ENCODE measurements at places on chromosomes 12 and 14. TPM values are rescaled to one million over a fixed set of nuclear protein-coding genes. Genes with fewer than 3 reads are reported as not detected.
A peak's percentile ranks its signal among the peaks of the same experiment; 100 is the strongest.

The LPAR5 gene
- total RNA-seq: 6.2 TPM

DNA sequence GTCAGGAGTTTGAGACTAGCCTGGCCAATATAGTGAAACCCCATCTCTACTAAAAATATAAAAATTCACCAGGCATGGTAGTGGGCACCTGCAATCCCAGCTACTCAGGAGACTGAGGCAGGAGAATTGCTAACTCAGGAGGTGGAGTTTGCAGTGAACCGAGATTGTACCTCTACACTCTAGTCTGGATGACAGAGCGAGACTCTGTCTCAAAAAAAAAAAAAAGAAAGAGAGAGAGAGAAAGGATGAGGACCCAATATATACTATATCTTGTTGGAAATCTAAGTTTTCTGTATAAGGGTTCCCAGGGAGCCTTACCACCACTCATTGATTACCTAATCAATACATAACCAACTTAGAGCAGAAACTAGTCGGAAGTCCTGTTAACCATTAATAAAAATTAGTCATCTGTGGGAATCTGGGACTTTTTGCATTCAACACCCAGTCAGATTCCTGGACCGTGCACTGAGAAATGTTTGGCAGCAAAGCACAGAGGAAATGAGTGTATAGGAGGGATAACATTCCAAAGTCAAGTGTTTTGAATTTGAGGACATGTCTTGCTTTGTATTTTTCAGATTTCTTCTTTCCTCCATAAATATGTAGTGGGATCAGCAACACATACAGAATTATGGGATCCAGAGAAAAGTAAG lies 44.8 kb upstream of the NR2C1 start:
- no peak overlapping the region for H3K4me3 ChIP-seq
- DNase-seq: no peak
- no peaks in the 10 kb centered on the region for H3K36me3 ChIP-seq
- no peak overlapping the region for H3K27ac ChIP-seq
- peaks cover 7% of the 10 kb centered on the region for H3K4me1 ChIP-seq
- H3K27me3 ChIP-seq: no peaks in the 10 kb centered on the region

- peaks cover 18% of the 10 kb centered on the region for H3K36me3 ChIP-seq
- no peak overlapping the region for H3K4me3 ChIP-seq
- DNase-seq: no peak
- no peaks in the 10 kb centered on the region for H3K27me3 ChIP-seq
- peaks cover 3% of the 10 kb centered on the region for H3K4me1 ChIP-seq
Measured at GRCh38 chr14:60278350-60278749, 29.3 kb downstream of the PPM1A start.

GRCh38 chr12:4265280-4265679 lies 8.3 kb upstream of the CCND2 start:
- peaks cover 20% of the 10 kb centered on the region for H3K27me3 ChIP-seq
- DNase-seq: no peak
- no peak overlapping the region for H3K4me3 ChIP-seq
- H3K27ac ChIP-seq: no peak overlapping the region
- H3K36me3 ChIP-seq: no peaks in the 10 kb centered on the region
- peaks cover 11% of the 10 kb centered on the region for H3K4me1 ChIP-seq

DNA sequence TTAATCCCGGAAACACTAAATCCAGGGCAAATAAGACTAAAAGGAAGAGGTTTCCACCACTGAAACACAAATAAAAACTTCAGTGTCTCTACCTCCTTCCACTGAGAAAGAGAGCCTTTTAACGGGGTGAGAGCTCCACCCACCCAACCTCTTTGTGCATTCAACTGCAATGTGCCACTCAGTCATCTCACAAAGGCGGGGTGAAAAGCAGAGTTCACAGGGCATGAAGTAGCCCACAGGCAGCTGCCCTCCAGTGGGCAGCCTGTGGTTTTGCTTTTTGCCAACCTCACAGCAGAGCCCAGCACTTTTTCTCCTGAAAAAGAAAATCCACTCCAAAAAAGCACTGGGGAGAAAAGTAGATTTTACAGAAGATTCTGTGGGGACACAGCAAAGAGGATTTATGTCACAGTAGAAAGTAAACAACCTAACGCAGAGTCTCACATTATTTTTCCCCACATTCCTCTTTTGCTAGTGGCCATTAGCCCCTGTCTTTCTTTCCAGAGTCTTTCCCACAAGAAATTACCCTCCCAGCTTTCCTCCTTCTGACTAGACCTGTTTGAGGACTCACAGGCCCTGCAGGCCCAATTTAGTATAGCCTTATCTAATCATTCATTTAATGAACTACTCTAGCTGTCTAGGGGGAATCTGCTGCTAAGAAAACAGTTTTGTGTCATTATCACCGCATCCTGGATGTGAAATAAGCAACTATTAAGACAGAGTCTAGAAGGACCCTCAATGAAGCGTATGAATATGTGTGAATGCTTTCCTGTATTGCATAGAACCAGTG lies 753.8 kb upstream of the FOXG1 start:
- DNase-seq: no peak
- no peaks in the 10 kb centered on the region for H3K36me3 ChIP-seq
- no peak overlapping the region for H3K4me3 ChIP-seq
- no peaks in the 10 kb centered on the region for H3K27me3 ChIP-seq
- H3K27ac ChIP-seq: no peak overlapping the region

DNA sequence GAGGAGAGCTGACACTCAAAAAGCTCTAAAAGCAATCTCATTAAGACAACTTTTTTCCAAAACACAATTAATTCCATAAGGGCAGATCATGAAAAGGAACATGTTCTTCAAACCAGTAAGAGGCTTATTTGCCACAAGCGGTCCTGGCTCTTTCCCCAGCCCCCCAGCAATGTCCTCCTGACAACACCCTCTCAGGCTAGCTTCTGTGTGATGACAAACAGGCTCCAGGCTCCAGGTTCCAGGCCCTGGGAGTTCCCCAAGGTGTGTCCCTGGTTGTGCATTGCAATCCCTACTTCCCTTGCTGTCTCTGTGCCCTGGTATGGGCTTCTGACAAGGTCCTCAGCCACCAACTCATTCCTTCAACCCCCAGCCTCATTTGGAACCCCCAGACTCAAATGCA lies 8.9 kb downstream of the HVCN1 start:
- H3K4me1 ChIP-seq: peaks cover 28% of the 10 kb centered on the region
- peaks cover 21% of the 10 kb centered on the region for H3K36me3 ChIP-seq
- H3K4me3 ChIP-seq: no peak overlapping the region
- peak overlapping the region; percentile 31 for H3K27ac ChIP-seq

The TC2N gene
- 216 TPM for total RNA-seq

The LTBP2 gene
- total RNA-seq: 0.05 TPM

DNA sequence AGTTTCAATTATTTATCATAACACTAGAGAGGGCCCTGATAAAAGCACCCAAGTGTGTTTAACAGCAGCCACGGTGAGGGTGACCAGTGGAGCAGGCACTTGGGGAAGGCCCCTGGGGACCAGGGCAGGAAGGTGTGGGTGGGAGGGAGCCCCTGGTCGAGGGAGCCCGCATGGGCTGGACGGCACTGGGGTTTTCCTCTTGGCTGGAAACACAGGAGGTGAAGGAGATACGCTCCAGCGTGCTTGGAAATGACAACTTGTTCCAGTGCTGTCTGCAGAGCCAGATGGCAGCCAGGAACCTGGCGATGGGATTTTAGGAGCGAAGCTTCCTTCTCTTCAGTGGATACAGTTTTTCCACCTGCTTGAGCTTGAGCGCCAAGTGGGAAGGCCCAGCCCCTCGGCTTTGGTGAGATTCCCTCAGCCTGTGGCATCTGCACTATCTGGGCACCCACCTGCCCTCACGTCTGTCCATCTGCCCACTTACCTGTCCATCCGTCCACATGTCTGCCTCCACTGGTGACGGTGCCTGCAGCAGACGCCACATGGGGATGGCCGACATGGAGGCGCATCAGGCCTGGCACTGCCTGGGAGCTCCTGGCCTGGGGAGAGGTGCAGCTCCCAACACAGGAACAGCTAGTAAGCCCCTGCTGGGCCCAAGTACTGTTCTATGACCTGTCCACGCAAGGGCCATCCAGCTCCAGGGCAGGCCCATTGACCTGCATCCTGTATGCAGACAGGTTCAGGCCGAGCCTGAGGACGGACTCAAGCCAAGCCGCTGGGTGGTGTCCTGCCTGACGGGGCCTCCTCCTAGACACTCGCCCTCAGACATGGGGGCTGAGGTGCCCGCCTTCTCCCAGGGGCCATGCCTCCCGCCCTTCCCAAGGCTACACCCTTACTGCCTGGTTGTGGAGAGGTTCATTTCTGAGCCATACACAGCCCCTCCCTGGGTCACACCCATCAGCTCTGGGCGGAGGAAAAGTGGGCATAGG lies 192.2 kb upstream of the C14orf180 start:
- no peaks in the 10 kb centered on the region for H3K27me3 ChIP-seq
- H3K36me3 ChIP-seq: no peaks in the 10 kb centered on the region
- peaks cover 32% of the 10 kb centered on the region for H3K4me1 ChIP-seq
- H3K27ac ChIP-seq: no peak overlapping the region
- DNase-seq: no peak

GRCh38 chr12:105721891-105722290 lies 391.4 kb downstream of the C12orf75 start:
- no peak for DNase-seq
- no peak overlapping the region for H3K4me3 ChIP-seq
- H3K27me3 ChIP-seq: peaks cover 7% of the 10 kb centered on the region
- no peak overlapping the region for H3K27ac ChIP-seq
- H3K4me1 ChIP-seq: no peaks in the 10 kb centered on the region

- no peak for DNase-seq
- H3K36me3 ChIP-seq: no peaks in the 10 kb centered on the region
- H3K27ac ChIP-seq: no peak overlapping the region
- H3K4me3 ChIP-seq: no peak overlapping the region
- no peaks in the 10 kb centered on the region for H3K4me1 ChIP-seq
Measured at GRCh38 chr14:75350505-75351060, 72.0 kb downstream of the FOS start.

DNA sequence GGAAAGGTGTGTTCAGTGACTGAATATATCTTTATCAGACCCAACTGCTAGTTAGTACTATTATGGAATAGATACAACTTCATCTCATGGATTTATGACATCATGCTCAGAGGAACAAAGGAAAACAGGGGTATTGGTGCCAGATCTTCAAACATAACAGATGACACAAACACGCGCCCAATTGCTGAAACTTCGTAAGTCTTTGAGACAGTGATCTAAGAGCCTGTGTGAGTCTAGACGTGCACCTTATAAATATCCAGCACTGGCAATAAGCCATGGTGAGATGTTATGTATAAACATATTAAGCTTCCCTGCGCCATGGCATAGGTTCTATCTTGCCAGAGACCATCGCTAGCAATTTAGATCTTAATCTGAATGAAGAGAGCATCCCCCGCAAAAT lies 42.2 kb upstream of the NR2C1 start:
- peaks cover 7% of the 10 kb centered on the region for H3K4me1 ChIP-seq
- no peak overlapping the region for H3K27ac ChIP-seq
- no peaks in the 10 kb centered on the region for H3K36me3 ChIP-seq
- DNase-seq: no peak

The TAS2R43 gene
- 1.7 TPM for total RNA-seq

The PAPOLA gene
- total RNA-seq: 161 TPM

- H3K36me3 ChIP-seq: no peaks in the 10 kb centered on the region
- no peak for DNase-seq
- no peaks in the 10 kb centered on the region for H3K4me1 ChIP-seq
- H3K4me3 ChIP-seq: no peak overlapping the region
- H3K27me3 ChIP-seq: no peaks in the 10 kb centered on the region
Measured at GRCh38 chr12:100671396-100672074, 98.1 kb downstream of the GAS2L3 start.

The FBXO21 gene
- total RNA-seq: 25.2 TPM

DNA sequence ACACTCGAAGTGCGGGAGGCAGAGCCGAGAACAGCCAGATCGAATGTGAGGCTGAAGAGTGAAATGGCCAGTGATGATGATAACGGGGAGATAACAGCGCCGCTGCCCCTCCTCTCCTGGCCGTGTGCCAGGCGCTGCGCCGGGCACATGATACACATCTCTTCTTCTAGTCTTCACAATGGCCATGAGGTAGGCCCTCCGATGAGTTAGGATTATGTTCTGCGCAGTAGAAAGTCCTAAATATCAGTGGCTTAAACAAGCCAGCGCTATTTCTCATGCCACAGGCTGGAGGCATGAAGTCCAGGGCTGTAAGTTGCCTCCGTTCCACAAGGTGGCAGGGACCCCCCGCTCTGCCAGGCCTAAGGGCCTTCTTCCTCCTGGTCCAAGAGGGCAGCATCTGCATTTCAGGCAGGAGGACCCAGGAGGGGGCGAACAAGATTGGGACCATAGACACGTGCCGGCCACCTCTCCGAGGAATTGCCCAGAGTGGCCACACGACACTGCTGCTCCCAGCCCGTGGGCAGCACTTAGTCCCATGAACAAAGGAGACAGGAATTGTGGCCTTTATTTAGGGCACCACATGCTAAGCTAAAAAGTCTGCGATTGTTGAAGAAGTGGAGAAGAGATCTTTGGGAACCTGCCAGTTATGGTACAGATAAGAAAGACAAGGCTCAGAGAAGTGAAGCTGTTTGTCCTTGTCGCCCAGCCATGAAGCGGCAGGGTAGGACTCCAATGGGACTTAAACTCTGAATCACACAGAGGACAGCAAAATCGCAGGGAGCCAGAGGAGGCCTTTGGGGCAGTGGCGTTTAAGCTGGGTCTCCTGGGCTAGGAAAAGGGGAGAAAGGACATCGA lies 10.9 kb upstream of the HVCN1 start:
- no peaks in the 10 kb centered on the region for H3K27me3 ChIP-seq
- H3K4me3 ChIP-seq: no peak overlapping the region
- no peaks in the 10 kb centered on the region for H3K36me3 ChIP-seq
- peaks cover 13% of the 10 kb centered on the region for H3K4me1 ChIP-seq
- no peak overlapping the region for H3K27ac ChIP-seq

DNA sequence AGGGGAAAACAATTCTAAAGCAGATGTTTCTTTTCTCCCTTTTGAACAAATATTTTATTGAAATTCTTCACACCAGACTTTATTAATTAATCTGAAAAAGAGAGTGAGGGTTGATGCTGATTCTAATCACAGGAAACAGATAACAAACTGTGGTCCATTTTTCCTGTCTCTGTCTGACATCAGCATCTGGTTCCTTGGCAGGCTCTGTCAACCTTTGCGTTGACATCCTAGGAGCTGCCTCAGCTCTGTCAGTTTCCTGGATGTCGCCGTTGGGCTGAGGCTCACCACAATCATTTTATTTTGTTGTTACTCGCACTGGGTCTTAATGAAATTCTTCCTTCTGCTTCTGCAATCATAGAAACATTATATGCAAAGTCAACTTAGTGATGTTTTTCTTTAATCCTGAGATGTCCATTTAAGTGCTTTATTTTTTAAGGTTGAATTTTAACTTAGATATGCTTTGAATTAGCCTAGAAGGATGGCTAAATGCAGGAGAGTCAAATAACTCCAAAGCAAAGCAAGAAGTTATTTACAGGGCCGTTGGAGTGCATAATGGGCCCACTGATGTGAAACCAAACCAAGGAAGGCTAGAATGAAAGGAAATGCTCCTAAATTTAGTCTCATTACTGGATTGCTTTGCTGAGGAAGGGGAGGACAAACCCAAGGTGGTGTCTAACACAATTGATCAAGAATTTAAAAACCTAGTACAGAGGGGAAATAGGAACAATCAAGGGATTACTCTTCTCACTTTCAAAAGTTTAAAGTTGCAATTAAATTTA lies 542.4 kb downstream of the FLRT2 start:
- DNase-seq: no peak
- no peak overlapping the region for H3K4me3 ChIP-seq
- H3K27me3 ChIP-seq: no peaks in the 10 kb centered on the region

The KRT79 gene
- total RNA-seq: not detected

The KRT7 gene
- 2.2 TPM for total RNA-seq

GRCh38 chr14:51093371-51094281 lies 1.3 kb downstream of the TRIM9 start:
- peak; percentile 53 for DNase-seq
- no peaks in the 10 kb centered on the region for H3K36me3 ChIP-seq
- H3K27ac ChIP-seq: no peak overlapping the region
- peaks cover 49% of the 10 kb centered on the region for H3K27me3 ChIP-seq
- H3K4me1 ChIP-seq: peaks cover 19% of the 10 kb centered on the region
